ENCODE measurements at places on chromosomes 3 and 15.

GRCh38 chr3:127652246-127652995 is 20.3 kb upstream of the ABTB1 start:
- peak; percentile 53 for DNase-seq

GRCh38 chr3:9912294-9912935 is 4.5 kb upstream of the IL17RC start:
- peak; percentile 71 for DNase-seq

- no peak for DNase-seq
Measured at GRCh38 chr3:113161661-113162060, 49.7 kb upstream of the BOC start.

GRCh38 chr3:98800401-98800800 is 37.3 kb downstream of the ST3GAL6 start:
- DNase-seq, result peak; percentile 63

DNA sequence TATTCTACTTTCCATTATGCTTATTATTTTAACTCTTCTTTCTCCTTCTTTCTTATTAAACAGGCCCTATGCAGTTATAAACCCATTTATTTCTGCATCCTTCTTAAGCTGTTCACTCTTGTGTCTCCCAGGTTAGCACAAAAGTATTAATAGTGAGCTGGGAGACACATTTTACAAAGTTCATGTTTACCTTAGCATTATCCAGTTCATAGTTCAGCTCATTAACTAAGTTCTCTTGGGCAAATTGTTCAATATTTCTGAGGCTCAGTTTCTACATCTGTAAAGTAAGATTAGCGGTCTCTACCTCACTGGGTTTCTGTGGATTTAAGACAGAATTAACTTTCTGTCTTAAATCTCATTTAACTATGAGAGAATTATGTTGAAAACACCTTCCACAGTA is 31.2 kb upstream of the UMPS start:
- DNase-seq, result no peak

DNA sequence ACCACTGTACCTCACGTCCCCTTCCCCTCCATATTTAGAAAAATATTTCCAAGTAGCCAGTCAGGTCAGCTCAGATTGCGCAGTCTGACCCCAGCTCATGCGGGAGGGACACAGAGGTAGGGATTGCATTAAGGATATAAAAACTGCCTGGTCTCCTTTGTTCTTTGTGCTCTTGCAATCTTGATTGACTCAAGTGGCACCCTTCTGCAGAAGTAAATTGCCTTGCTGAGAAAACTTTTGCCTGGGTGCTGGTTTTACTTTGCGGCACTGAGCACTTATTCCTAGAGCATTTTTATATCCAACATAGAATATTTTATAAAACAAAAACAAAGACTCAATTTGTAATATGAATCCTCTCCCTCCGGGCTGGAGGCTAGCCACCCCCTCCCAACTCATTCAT is 54.8 kb downstream of the BTD start:
- DNase-seq, result no peak

DNA sequence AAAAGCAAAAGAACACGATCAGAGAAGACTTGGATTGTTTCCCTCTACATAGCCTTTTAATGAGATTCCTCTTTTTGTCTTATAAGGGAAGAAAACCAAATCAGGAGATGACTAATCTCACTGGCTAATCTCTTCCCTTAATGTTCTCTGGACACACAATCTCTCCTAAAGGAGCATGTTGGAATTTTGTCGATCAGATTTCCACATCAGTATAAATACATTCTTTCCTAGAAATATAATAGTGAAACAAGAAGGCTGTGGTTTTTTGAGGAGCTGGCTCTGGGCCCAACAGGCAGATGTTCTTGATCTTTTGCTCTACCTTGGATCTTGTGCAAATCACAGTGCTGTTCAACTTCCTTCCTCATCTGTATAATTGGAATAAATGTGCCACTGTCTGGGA is 94.0 kb downstream of the GTPBP8 start:
- DNase-seq, result peak; percentile 22

DNA sequence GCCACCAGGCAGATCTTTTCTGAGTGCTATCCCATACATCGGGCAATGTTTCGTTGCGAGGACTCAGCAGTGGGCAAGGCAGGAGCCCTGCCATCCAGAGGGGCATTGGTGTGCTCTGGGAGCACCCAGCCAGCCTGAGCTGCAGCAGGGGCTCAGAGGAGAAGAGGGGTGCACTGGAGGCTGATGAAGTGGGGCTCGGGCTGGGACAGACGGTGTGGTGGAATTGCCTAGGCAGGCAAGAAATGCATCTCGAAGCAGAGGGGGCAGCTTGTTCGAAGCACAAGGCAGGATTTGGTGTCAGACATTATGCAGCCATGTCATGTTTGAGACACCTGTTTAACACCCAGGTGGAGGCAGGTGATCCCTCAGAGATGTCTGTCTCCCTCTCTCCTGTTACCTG is 19.3 kb downstream of the PAQR5 start:
- DNase-seq, result no peak

GRCh38 chr3:172085557-172085895 is 46.1 kb downstream of the FNDC3B start:
- DNase-seq, result no peak

- DNase-seq, result peak; percentile 88
Measured at GRCh38 chr15:52667597-52667996, 11.6 kb downstream of the ATOSA start.

GRCh38 chr3:37559461-37559860 is 302.2 kb upstream of the CTDSPL start:
- DNase-seq, result no peak

DNA sequence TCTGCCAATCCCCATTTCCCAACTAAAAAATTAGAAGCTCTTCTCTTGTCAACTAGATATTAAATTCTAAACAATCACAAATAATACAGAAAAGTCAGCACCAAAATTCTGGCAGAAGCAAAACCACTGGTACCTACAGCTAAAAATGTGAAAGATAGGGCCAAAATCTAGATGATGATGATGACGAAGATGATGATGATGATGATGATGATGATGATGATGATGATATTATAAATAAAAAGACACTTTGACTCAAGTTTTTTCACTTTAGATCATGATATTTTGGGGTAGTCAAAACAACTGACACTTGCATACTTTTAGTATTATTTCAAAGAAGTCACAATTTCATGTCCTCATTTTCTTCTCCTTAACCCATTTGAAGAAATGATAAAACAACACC is 470.1 kb upstream of the NR2F2 start:
- no peak for DNase-seq

DNA sequence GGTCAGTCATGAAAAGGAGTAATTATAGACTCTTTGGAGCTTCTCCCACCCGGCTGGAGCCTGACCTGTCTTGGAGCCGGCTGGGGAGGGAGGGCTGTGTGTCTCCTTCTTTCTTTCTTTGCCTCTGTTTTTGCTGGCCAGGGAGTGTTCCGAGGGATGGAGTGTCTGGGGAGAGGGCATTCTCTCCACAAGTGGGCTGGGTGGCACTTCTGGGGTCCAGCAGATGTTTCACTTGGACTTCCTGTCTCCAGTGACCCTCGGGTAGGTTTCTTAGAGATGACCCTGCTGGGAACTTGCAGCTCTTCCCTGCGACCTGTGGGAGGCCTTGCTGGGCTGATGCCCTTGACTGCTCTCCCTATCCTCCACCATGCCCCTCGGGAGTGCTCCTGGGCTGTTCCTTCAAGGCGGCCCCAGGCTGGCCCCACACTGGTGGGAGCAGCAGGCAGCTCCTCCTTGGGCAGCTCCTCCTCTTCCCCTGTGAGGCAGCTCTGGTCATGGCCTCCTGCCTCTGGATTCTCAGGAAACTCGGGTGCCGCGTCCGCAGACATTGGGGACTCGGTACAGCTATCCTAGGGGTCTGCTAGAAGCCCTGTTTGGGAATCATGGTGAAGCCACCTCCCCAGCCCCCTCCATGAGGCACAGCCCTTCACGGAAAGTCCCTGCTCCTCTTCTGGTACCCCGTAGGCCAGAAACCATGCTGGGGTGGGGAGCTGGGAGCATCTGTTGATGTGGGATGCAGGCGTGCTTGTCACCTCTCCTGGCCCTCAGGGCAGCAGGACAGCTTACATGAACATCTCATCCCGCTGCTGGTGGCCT is 44.9 kb downstream of the APBA2 start:
- no peak for DNase-seq

- DNase-seq, result peak; percentile 79
Measured at GRCh38 chr15:92714077-92714476, 58.5 kb upstream of the FAM174B start.

DNA sequence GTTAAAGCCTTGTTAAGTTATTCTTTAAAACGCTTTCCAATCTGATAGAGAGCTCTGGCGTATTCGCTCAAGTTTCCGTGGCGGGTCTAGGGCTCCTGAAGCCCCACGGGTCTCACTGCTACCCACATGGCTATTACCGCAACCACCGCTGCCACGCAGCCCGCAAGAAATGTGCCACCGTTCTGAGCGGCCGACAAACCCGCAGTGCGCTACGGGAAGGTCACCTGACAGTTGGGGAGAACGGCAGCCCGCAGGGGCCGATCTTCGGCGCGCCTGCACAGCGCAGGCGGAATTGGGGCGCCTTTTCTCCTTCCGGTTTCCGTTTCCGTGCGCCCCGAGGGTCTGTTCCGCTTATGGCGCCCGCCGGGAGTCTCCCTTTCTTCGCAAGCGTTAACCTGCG is 76.6 kb upstream of the SNRPN start:
- peak; percentile 47 for DNase-seq

Data from epithelial cell of esophagus (primary cell).